Stimulated activated CD4-positive, alpha-beta T cell treated with anti-CD3 and anti-CD28 coated beads, TNF-alpha, amount 100 ng/mL, for 24 hours (primary cell): ENCODE measurements at places on chromosomes 11 and 22.

- no peak for DNase-seq
Measured at GRCh38 chr11:36091256-36091811, 147.5 kb downstream of the LDLRAD3 start.

GRCh38 chr11:77193911-77194830 lies 66.1 kb downstream of the MYO7A start:
- no peak for DNase-seq

DNA sequence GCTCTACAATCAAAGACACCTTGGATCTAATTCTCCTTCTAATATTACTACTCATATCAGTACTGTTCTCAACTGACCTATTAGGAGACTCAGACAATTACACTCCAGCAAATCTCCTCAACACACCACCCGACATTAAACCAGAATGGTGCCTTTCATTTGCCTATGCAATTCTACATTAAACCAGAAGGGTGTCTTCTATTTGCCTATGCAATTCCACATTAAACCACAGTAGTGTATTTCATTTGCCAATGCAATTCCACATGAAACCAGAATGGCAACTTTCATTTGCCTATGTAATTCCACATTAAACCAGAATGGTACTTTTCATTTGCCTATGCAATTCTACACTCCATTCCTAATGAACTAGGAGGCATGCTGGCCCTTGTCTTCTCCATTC lies 15.3 kb upstream of the APOL3 start:
- DNase-seq, result no peak

DNA sequence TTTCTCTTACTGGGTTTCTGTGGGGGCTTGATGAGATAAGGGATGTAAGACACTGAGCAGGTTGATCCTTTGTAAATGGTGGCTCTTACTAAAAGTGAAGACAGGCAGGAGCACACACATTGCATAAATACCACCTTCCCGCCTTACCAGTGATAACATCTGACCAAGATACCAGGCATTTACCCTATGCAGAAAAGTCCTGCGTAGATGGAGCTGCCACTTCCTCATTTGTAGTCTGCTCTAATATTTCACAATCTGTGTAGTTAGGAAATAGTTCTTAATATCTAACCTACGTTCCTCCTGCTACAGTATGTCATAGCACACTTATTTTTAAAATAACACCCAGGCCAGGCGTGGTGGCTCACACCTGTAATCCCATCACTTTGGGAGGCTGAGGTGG lies 23.9 kb upstream of the SWAP70 start:
- no peak for DNase-seq

DNA sequence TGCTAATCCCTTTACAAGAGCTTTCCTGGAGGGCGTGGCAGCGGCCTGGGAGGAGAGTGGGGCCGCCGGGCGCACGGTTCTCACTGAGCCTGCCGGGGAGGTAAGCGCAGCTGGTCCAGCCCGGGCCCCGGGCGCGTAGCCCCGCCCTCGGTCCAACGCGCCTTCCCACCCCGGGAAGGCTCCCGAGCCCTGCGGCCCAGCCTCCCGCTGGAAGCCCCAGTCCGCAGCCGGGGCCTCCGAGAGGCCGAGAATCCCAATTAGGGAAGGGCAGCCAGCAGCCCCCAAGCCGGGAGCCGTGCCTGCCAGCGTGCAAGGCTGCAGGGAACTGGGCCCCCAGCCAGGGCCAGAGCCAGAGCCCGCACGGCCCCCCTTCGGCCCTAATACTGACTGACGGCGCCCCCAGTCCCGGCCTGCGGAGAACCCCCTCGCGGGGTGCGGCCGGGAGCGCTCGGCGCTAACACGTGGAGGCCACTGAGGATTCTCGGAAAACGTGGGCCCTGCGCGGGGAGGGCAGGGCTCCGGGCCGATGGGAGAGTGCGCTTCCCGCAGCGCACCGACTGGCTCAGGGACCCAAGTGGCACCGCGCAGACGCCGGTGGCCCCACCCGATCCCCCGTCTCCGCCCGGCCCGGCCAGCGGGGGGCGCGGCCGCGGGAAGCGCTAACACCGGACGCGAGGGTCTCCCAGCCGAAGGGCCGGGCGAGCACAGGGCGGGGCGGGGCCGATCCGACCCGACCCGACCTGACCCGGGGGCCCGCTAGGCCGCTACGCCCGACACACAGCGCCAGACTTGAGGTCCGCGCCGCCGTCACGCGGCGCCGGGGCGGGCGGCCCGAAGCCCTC lies 5.7 kb downstream of the ZFTA start:
- DNase-seq, result no peak

GRCh38 chr22:46951973-46952372 lies 189.5 kb downstream of the TBC1D22A start:
- DNase-seq, result no peak

- no peak for DNase-seq
Measured at GRCh38 chr11:64084951-64085710, 49.4 kb downstream of the FLRT1 start.

- DNase-seq, result no peak
Measured at GRCh38 chr11:126282361-126282735, 545 bp upstream of the TIRAP start.

- no peak for DNase-seq
Measured at GRCh38 chr22:46010951-46011626, 34.1 kb upstream of the WNT7B start.

- no peak for DNase-seq
Measured at GRCh38 chr11:105344938-105345337, 205.4 kb upstream of the CARD18 start.

DNA sequence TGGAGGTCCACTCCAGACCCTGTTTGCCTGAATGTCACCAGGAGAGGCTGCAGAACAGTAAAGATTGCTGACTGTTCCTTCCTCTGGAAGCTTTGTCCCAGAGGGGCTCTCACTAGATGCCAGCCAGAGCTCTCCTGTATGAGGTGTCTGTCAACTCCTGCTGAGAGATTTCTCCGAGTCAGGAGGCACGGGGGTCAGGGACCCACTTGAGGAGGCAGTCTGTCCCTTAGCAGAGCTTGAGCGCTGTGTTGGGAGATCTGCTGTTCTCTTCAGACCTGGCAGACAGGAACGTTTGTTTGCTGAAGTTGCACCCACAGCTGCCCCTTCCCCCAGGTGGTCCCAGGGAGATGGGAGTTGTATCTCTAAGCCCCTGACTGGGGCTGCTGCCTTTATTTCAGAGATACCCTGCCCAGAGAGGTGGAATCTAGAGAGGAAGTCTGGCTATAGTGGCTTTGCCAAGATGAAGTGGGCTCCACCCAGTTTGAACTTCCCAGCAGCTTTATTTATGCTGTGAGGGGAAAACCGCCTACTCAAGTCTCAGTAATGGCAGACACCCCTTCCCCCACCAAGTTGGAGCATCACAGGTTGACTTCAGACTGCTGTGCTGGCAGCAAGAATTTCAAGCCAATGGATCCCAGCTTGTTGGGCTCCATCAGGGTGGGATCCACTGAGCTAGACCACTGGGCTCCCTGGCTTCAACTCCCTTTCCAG lies 99.4 kb downstream of the PDE3B start:
- DNase-seq, result no peak

GRCh38 chr11:45501392-45502225 lies 163.8 kb downstream of the CHST1 start:
- DNase-seq, result no peak

DNA sequence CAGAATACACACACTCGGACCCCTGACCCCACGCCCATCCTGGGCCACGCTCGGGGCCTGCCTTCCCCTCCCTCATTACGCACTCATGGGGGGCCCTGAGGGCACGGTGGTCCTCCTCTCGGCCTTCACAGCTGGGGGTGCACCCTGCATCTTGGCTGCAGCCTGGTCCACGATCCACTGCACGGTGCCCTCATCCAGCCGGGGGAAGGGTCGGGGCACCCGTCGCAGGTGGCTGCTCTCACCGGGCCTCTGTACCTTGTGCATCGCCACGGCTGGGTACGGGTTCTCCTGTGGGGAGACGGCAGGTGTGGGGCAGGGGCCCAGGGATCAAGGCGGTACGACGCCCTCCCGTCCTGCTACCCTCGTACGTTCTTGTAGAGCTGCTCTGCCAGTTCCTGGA lies 10.4 kb downstream of the SBF1 start:
- no peak for DNase-seq

GRCh38 chr11:61618978-61619377 lies 38.1 kb upstream of the SYT7 start:
- DNase-seq, result no peak

DNA sequence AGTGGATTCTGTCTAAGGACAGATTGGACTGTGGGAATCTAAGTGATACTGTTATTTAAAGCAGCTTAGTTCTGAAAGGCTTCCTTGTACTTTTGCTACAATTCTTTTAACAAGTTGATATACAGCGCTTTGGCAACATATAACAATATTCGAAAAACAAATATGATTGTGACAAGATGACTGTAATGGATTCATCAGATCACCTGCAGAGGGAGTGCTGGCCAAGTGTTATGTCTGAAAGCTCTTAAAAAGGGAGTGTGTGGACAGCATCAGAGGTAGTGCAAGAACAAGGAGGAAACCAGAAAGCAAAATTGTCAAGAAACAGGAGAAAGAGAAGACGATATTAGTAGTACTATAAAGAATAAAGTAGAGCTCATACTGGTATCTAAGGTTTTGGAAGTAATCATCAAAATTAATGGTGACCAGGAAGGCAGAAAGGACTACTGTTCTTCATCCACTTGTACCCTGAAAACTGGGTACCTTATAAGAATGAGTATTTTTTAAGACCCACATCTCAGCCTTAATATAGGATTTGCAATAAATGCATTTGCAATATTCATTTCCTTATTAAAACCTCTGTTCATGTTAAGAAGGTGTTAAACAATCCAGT lies 1112.0 kb upstream of the CCDC90B start:
- no peak for DNase-seq

GRCh38 chr11:84886344-84886743 lies 740.8 kb downstream of the DLG2 start:
- DNase-seq, result no peak

DNA sequence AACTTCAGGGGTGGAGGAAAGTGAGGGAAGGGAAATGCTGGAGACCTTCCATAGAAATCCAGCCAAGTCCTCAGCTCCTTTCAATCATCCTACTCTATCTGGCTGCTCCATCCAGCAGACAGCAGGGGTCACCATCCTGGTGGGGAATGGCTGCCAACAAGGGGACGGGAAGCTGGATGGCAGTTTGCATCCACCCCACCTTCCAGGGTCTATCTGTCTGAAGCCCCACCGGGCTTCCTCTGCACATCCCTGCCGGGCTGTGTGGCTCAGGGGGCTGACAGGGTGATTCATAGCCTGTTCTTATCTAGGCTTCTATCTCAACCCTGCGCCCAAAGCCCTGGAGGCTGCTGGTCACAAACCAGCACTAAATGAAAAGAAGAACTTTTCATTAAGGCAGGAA lies 1.1 kb downstream of the SYTL2 start:
- no peak for DNase-seq

DNA sequence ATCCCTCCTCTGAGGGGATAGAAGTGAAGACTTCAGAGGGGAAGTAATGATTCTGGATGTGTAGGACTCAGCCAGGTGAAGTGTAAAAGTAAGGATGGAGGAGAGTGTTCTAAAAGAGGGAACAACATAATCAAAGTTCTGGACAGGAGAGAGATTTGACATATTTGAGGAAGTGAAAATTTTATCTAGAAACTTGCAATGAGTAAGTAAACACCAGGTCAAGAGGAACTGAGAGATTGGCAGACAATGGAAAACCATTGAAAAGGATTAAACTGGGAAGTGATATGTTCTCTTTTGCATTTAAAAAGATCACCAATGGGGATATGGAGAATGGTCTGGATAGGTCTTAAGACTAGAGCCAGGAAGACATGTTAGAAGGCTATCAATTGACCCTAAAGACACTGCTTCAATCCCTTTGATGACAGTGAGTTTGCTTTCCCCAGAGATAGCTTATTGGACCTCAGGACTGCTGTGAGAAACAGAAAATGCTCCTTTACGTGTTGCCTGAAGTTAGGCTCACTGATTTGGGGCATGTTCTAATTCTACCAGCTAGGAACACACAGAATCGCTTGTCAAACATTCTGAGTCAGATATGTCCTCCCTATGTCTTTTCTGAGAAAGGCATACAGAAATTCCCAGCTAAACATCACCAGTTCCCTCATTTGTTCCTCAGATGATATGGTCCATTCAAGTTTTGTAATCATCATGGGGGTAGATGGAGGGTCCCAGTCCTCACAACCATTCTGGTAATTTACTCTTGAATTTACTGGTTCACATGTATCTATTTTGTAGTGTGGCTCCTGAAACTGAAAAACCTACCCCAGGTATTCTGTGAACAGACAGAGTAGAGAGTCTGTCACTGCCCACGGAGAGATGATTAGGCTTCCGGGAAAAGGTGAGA lies 144.9 kb downstream of the MAML2 start:
- DNase-seq, result no peak

DNA sequence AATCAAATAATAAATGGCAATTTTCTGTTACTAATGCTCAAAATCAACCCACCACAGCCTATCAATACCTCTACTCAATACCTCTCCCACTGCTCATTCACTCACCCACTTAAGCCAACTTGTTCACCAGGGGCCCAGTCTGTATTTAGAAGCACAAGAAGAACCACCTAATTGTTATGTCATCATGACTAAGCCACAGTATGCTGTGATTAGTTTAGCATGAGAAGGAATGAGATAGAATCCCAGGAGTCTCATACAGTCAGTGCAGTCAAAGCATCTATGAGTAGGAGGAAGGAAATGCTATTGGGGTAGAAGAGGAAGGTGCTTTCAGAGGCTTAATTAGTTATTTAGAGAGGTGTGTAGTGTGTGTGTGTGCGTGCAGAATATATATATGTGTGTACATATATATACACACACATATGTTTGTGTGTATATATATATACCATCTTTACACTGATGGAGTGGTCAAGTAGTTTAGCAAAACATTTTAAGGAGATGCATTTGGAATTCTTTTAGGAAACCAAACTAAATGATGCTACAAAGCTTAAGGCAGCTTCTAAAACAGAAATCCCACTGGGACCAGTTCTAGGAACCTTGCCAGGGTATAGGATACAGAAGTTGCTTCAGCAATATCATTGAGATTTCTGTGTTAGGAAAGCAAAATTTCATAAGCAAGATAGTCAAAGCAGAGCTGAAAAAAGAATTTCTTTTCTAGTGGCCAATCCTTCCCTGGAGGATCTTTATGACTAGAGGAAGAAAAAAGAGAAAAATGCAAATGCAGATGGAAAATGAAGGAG lies 27.5 kb downstream of the KCNA4 start:
- DNase-seq, result no peak

DNA sequence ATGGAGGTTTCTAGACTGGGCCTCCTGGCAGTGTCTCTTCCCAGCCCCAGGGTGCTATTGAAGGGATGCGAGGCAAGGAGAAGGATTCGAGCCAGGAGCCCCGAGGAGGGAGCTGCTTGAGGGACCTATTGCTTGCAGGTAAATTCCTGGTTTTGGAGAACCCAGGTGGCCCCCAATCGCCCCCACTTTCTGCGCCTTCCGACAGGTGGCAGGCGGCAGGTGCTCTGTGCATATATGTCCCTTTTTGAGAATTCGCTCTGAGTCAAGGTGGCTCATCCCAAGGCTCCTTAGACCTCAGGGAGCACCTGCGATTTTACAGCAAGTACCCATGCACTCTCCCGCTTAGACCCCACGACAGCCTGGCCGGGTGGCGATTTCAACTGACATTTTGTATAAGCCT lies 40.3 kb upstream of the SHISAL1 start:
- DNase-seq, result no peak

- no peak for DNase-seq
Measured at GRCh38 chr22:16586991-16587390, 5.6 kb downstream of the CCT8L2 start.

- DNase-seq, result no peak
Measured at GRCh38 chr11:112029460-112029859, 4.3 kb downstream of the DLAT start.
